Upper lobe of right lung (tissue), 1 donor: ENCODE measurements at places on chromosomes 12 and 14. TPM values are rescaled to one million over a fixed set of nuclear protein-coding genes. Genes with fewer than 3 reads are reported as not detected.

Gene TOMM20L
- not detected for total RNA-seq

Gene AP5M1
- 38.8 TPM for total RNA-seq

Gene EXOC3L4
- 4.2 TPM for total RNA-seq

Gene SPSB2
- total RNA-seq = 30.2 TPM

Gene NID2
- total RNA-seq = 17.9 TPM

Gene LUM
- 361 TPM for total RNA-seq

Gene RNASE7
- not detected for total RNA-seq

Gene ETFBKMT
- 2.8 TPM for total RNA-seq

Gene PRPH
- not detected for total RNA-seq

Gene AQP2
- not detected for total RNA-seq

DNA sequence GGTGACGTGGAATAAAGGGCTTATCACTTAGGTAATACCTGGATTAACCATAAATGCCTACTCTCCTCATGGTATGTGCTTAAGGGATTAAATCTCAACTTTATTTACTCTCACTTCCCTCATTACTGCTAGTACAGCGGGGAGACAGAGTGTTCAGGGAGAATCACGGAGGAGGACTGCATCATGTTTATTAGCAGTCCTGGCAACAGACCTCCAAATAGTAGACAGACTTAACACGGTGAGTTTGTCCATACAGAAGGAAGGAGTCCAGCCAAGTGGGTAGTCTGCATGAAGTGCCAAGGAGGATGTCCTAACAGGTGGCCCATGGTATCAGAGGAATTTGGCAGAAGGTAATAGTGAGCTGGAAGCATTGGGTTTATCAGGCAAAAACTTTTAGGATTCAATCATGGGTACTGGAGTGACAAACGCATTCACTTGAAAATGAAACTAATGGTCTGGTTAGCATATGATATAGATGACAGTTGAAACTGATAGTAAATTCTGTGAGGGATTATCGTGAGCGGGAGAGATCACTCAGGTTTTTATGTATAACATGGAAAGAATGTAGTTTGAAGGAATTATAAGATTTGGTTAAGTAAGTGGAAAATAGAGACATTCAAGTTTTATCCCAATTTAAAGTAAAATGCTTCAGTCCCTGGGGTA lies 471.8 kb downstream of the TMEM117 start:
- no peak overlapping the region for H3K4me3 ChIP-seq
- H3K27me3 ChIP-seq = no peaks in the 10 kb centered on the region
- H3K36me3 ChIP-seq = no peaks in the 10 kb centered on the region
- no peak for DNase-seq
- no peaks in the 10 kb centered on the region for H3K4me1 ChIP-seq

- no peak overlapping the region for H3K27ac ChIP-seq
- H3K27me3 ChIP-seq = no peaks in the 10 kb centered on the region
- no peak overlapping the region for H3K4me3 ChIP-seq
- no peak for DNase-seq
- H3K4me1 ChIP-seq = no peaks in the 10 kb centered on the region
- H3K36me3 ChIP-seq = peaks cover 58% of the 10 kb centered on the region
Observed at GRCh38 chr12:15963271-15963670, 52.1 kb downstream of the DERA start.

DNA sequence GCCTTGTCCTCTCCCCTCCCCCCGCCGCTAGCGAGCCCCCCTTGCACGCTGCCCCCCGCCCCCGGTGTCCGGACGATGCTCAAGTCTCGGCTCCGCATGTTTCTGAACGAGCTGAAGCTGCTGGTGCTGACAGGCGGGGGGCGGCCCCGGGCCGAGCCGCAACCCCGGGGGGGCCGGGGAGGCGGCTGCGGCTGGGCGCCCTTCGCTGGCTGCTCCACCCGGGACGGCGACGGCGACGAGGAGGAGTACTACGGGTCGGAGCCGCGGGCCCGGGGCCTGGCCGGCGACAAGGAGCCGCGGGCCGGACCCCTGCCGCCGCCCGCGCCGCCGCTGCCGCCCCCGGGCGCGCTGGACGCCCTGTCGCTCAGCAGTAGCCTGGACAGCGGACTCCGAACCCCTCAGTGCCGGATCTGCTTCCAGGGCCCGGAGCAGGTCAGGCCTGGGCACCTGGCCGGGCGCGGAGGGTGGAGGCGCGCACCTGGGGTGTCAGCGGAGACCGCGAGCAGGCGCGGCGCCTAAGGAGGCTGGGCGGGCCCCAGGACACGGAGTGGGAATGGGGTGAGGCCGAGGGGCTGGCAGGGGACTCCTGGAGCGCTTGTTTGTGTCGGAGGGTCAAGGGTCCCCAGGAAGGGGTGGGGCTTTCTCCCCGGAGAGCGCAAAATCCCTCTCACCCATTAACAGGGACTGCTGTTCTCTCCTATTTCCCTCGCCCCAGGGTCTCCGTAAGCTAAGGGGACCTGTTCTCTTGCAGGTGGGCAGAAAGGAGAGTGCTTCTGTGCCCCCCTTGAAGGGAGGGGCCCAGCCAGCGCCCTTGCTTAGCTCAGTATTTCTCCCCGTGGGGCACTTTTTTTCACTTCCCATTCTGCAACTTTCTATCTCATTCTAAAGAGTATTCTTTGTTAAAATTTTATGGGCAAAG lies 810 bp downstream of the MARCHF9 start:
- DNase-seq = peak; percentile 81
- H3K36me3 ChIP-seq = peaks cover 14% of the 10 kb centered on the region
- H3K4me3 ChIP-seq = peak overlapping the region; percentile 66
- H3K27ac ChIP-seq = peak overlapping the region; percentile 70

DNA sequence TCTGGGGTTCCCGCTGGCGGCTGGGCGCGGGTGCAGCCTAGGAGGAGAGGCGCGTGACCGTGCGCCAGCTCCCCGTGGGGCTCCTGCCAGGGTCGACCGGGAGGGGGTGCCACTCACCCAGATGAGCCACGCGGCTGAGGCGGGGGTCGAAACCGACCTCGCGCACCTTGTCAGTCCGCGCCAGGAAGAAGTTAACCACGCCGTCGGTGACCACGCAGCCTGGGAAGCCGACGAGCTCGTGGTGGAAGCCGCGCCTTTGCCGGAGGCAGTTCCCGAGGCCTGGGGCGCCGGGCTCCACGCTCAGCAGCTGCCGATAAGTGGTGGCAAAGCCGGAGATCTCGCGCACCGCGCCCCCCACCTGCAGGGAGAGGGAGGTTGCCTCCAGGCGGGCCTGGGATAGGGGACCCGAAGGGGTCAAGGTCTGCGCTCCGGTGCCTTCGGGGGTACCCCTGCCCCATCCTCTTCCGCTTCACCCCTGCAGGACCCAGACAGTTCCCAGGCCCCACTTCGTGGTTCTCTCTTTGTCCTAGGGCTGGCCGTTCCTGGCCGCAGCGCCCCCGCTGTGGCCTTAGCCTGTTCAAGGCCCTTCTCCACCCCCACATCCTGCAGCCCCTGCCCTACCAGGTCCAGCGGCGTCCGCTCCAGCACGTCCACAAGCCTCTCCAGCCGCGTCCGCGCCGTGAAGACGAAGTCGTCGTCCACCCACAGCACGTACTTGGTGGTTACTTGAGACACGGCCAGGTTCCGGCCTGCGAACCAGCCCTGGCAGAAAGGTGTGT lies 5.3 kb downstream of the B4GALNT1 start:
- peak overlapping the region; percentile 11 for H3K4me3 ChIP-seq
- DNase-seq = no peak
- H3K4me1 ChIP-seq = peaks cover 16% of the 10 kb centered on the region
- no peaks in the 10 kb centered on the region for H3K36me3 ChIP-seq
- H3K27me3 ChIP-seq = peaks cover 91% of the 10 kb centered on the region

DNA sequence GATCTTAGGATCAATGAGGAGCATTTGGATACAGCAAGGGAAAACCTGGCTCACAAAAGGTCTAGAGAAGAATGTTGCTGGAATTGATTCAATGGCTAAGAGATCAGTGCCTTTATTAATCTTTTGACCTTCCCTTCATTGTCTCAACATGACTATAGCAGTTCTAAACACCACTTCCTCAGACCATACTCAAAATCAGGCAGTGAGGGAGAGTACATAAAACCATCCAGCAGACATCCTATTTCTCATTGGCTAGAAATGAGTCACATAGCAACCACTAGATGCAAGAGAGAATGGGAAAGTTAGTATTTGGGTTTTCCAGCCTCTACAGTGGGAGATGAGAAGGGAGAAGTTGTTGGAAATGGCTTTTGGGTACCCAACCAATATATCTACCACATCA lies 151.4 kb upstream of the NUDT4 start:
- H3K27me3 ChIP-seq = no peaks in the 10 kb centered on the region
- no peak overlapping the region for H3K4me3 ChIP-seq
- no peaks in the 10 kb centered on the region for H3K4me1 ChIP-seq
- no peak overlapping the region for H3K27ac ChIP-seq
- no peak for DNase-seq
- H3K36me3 ChIP-seq = no peaks in the 10 kb centered on the region

- H3K27me3 ChIP-seq = no peaks in the 10 kb centered on the region
- peak overlapping the region; percentile 79 for H3K4me3 ChIP-seq
- H3K36me3 ChIP-seq = no peaks in the 10 kb centered on the region
- peak overlapping the region; percentile 99 for H3K27ac ChIP-seq
Observed at GRCh38 chr12:12562016-12562483, 613 bp downstream of the DUSP16 start.

GRCh38 chr12:9910716-9911421 lies 21.3 kb downstream of the CLEC2A start:
- no peaks in the 10 kb centered on the region for H3K36me3 ChIP-seq
- no peak overlapping the region for H3K4me3 ChIP-seq
- no peaks in the 10 kb centered on the region for H3K4me1 ChIP-seq
- H3K27ac ChIP-seq = no peak overlapping the region

DNA sequence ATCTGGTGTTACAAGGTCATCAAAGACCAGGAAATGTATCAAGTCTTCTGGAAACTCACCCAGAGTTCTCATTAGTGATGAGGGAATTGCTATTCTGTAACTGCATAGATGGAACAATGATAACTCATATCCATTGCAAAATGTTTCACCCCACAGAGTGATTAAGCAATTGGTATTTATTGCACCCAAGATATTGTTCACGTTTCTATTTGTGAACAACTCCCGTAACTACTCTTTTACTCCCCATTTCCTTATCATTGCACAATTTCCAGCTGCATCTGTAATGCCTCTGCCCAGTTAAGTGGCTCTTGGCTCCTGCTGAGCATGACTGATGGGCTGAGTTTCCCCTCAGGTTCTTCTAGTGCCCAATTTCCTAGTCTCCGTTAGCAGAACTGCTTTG lies 108.7 kb upstream of the PRICKLE1 start:
- H3K36me3 ChIP-seq = no peaks in the 10 kb centered on the region
- no peak overlapping the region for H3K27ac ChIP-seq
- DNase-seq = no peak
- peaks cover 21% of the 10 kb centered on the region for H3K4me1 ChIP-seq

GRCh38 chr14:34632411-34632978 lies 2.5 kb upstream of the SNX6 start:
- peaks cover 10% of the 10 kb centered on the region for H3K4me1 ChIP-seq
- no peak overlapping the region for H3K4me3 ChIP-seq
- H3K27ac ChIP-seq = no peak overlapping the region
- no peaks in the 10 kb centered on the region for H3K27me3 ChIP-seq
- no peak for DNase-seq

- H3K4me3 ChIP-seq = no peak overlapping the region
- no peaks in the 10 kb centered on the region for H3K36me3 ChIP-seq
- no peak for DNase-seq
- no peaks in the 10 kb centered on the region for H3K27me3 ChIP-seq
- H3K4me1 ChIP-seq = no peaks in the 10 kb centered on the region
Observed at GRCh38 chr12:41967668-41968500, 176.8 kb downstream of the GXYLT1 start.

- DNase-seq = no peak
- no peak overlapping the region for H3K27ac ChIP-seq
- no peak overlapping the region for H3K4me3 ChIP-seq
- no peaks in the 10 kb centered on the region for H3K4me1 ChIP-seq
- H3K36me3 ChIP-seq = no peaks in the 10 kb centered on the region
Observed at GRCh38 chr14:38553586-38553985, 297.7 kb upstream of the CLEC14A start.

DNA sequence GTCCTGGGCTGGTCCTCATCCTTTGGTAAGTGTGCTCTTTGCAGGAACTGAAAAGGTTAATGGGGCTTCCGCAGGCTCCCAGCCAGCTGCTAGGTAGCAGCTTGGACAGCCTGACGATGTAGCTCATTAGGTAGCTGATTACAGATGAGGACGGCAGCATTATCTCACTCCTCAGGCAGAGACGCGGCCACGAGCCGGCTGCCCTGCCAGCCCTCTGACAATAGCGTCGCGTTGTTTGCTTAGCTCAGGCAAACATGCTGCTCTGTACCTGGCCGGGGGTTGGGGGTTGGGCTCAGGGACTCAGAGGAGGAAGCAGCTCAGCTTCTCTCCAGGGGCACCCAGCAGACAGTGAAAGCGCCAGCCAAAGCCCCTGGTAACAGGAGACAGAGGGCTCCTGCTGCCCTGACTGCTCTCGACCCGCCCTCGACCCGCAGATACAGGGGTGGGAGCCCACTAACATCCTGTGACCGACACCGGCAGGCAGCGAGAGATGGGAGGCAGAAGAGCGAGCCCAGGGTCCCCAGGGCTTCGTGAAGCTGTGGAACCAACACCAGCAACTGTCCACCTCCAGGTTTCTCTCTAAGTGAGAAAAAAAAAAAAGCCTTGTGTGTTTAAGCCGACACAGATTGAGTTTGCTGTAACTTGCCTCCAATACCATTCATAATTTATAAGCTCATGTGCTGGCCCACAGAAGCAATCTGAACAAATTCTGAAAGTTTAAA lies 53.4 kb upstream of the DLK1 start:
- DNase-seq = peak; percentile 77
- no peak overlapping the region for H3K4me3 ChIP-seq

DNA sequence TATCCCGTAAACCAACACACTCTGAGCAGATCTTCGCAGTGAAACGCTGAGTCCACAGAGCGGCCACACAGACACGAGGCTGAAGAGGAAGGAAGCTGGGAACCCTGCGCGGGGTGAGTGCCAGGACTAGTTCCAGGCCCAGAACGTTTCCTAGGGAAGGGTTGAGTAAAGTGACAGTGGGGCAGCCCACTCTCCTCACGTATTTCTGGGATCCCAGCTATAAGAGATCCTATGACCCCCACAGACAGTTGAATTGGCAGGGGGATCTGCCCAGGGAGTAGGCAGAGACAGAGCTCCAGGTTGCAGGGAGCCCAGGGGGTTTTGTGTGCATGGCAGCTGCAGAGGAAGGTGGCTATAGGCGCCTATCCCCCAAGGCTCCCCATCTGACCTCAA lies 51.1 kb downstream of the GTF2A1 start:
- no peaks in the 10 kb centered on the region for H3K36me3 ChIP-seq
- H3K4me3 ChIP-seq = peak overlapping the region; percentile 80
- no peaks in the 10 kb centered on the region for H3K27me3 ChIP-seq
- peak overlapping the region; percentile 94 for H3K27ac ChIP-seq
- peak; percentile 83 for DNase-seq

DNA sequence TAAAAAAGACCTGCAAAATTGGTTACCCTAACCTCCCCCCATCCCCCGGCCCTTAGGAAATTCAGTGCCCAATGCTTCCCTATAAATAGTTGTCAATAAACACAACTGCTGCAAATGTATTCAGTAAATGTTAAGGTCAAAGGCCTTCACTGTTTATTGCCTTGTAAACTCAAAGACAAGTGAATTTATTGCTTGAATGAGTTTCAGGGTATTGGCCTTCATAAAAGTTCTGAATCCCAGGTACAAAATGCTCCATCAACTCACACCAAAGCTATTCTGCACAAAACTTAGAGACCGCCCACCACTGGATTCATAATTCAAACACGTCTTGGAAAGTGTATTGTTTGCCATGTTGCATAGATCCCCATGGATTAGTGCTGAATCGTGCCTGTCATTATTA lies 63.3 kb upstream of the CDKN3 start:
- H3K36me3 ChIP-seq = no peaks in the 10 kb centered on the region
- H3K4me1 ChIP-seq = peaks cover 7% of the 10 kb centered on the region
- DNase-seq = no peak
- no peaks in the 10 kb centered on the region for H3K27me3 ChIP-seq

GRCh38 chr12:110699591-110700445 lies 10.9 kb upstream of the HVCN1 start:
- no peak overlapping the region for H3K4me3 ChIP-seq
- H3K4me1 ChIP-seq = peaks cover 9% of the 10 kb centered on the region
- DNase-seq = no peak
- H3K36me3 ChIP-seq = no peaks in the 10 kb centered on the region
- H3K27ac ChIP-seq = no peak overlapping the region
- no peaks in the 10 kb centered on the region for H3K27me3 ChIP-seq
